ENCODE measurements at places on chromosomes 12 and 14. TPM values are rescaled to one million over a fixed set of nuclear protein-coding genes. Genes with fewer than 3 reads are reported as not detected.

The KCNA1 gene
- not detected for total RNA-seq

The SLC4A8 gene
- total RNA-seq: 0.35 TPM

The SLC22A17 gene
- total RNA-seq: 3.6 TPM

The EML5 gene
- total RNA-seq: 0.13 TPM

The TMEM117 gene
- 2.8 TPM for total RNA-seq

The IGF1 gene
- 37.3 TPM for total RNA-seq

The SCNN1A gene
- total RNA-seq: 6.8 TPM

Measured in left lobe of liver (tissue), 2 donors.